HS-5 (cell line): ENCODE measurements at places on chromosomes 6 and 20.

GRCh38 chr6:91155129-91155785 is 568.4 kb upstream of the MAP3K7 start:
- DNase-seq: no peak

DNA sequence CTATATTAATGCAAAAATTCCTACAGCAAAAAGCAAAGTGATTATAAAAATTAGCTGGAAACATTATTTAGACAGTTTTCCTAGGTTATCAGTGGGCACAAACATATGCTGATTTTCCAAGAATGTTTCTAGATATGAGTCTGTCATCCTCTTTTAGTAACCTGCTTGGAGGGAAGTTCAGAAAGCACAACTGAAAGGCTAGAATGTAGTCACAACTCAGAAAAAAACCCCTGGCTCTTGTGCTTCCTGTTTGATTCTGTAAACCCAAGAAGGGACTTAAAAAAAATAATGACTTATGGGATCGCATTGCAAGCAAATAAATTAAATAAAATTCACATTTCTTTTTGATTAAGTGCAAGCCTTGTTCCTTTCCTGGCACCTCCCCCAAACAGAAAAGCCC is 708.4 kb upstream of the EPHA7 start:
- no peak for DNase-seq

DNA sequence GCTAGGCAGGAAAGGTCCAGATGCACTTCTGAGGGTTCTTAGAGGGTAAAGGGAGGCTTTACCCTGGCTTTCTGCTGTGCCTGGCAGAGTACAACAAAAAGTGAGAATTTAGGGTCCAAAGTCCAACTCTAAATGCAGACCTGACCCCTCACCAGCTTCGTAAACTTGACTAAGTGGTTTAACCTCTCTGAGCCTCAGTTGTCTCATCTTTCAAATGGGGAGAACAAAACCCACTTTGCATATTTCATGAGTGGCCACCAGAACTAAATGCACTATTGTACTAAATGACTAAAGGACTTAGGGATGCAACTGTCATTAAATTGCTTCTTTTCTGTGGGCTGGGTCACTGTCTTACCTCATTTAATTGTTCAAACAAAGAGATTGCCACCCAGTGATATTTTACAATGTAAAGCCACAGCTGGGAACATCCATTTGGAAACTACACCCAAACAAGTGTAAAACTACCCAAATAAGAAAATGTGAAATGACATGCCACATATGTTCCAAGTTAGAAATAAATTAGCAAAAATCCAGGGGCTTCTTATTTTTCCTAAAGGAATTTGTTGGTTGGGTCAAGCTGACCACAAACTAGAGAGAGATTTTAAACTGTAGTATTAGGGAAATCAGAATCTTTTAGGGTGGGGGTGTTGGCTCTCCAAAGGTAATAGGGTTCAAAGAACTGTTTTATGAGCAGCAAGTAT is 48.3 kb upstream of the RIN2 start:
- no peak for DNase-seq

GRCh38 chr20:58555078-58555765 is 40.0 kb upstream of the APCDD1L start:
- peak; percentile 91 for DNase-seq

DNA sequence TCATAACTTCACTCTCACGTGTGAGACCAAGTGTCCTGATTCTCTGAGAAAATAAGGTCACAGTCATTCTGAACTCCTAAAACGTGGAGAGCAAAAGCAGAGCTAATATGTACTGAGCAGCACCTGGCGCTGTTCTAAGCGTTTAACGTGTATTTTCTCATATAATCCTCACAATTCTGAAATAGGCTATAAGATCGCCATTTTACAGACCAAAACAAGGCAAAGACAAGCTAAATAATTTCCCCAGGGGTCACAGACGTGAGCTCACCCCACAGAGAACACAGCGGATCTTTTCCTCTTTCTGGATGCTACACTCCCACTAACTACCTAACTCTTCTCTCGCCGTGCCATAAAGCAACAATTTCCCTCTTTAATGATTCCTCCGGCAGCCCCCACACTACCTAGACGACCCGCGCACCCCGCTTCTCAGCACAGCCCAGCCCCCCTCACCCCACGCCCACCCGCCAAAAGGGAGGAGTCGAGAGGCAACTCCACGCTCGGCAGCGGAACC is 636 bp downstream of the SUPT3H start:
- DNase-seq: no peak

GRCh38 chr6:3290931-3291211 is 32.1 kb downstream of the PSMG4 start:
- DNase-seq: no peak

- DNase-seq: no peak
Observed at GRCh38 chr6:116397914-116398313, 27.2 kb downstream of the DSE start.

DNA sequence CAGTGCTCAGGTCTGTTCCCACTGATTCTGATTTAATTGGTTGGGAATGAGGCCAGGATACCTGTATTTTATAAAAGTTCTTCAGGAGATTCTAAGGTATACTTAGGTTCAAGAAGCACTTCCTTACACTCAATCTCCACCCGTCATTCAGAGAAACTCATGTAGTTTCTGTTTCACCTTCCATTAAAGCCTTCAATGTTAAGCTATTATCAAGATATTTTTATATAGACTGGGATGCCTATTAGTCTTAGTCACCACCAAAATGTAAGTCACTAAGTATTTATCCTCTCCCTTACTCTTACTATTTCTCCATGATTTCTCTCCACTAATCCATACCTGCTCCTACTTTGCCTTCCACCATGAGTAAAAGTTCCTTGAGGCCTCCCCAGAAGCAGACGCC is 38.1 kb upstream of the GCLC start:
- no peak for DNase-seq

GRCh38 chr6:107264357-107264840 is 149.1 kb upstream of the BEND3 start:
- no peak for DNase-seq

DNA sequence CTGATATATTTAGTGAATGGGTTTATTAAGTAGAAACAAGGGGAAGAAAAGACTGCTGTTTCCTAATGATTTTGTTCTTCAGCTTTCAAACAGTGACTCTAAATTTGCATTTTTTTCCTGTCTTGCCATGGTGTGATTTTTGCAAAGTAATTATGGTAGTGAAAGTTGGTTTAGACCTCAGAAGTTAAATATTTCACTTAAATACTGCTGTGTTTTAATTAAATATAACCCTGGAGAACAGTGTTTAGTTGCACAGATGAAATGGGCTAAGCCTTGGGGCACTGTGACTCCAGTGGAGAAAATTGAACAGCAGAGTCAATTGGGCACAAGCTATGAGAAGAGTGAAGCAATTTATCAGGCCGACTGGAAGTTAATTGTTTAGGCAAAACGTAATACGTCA is 111.1 kb upstream of the MCHR2 start:
- no peak for DNase-seq

GRCh38 chr20:51423290-51423667 is 119.2 kb downstream of the NFATC2 start:
- DNase-seq: no peak

DNA sequence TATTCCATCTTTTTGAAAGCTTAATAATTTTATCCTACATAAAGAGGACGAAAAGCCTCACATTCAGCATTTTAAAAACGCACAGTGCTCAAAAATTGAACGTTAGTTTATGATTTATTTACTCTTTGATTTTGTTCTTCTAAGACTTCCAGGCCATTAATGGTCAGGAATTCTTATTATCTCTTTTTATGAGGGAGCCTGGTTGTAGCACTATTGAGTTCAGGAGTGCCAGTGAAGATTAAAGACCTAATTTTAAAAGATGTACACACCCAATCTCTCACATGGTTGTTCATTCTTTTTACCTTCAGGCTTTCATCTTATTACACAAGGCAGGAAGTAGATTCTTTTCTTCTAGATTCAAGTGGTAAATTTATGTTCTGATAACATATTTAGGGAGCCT is 68.6 kb downstream of the HDDC2 start:
- no peak for DNase-seq

DNA sequence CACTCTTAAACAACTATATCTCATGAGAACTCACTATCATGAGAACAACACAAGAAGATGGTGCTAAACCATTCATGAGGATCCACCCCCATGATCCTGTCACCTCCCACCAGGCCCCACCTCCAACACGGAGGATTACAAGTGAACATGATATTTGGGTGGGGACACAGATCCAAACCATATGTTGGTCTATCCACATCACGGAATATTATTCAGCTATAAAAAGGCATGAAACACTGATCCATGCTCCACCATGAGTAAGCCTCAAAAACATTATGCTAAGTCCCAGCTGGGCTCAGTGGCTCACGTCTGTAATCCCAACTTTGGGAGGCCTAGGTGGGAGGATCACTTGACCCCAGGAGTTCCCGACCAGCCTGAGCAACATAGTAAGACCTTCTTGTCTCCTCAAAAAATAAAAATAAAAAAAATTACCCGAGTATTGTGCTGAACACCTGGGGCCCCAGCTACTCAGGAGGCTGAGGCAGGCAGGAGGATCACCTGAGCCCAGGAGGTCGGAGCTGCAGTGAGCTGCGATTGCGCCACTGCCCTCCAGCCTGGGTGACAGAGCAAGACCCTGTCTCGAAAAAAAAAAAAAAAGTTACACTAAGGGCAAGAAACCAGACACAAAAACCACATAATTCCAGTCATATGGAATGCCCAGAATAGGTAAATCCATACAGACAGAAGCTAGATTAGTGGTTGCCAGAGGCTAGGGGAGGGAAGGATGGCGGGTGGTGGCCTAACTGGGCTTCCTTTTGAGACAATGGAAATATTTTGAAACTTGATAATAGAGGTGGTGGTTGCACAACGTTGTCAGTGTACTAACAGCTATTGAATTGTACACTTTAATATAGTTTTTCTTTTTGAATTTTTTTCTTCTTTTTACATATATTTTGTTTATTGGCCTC is 43.1 kb downstream of the ZNF217 start:
- no peak for DNase-seq

DNA sequence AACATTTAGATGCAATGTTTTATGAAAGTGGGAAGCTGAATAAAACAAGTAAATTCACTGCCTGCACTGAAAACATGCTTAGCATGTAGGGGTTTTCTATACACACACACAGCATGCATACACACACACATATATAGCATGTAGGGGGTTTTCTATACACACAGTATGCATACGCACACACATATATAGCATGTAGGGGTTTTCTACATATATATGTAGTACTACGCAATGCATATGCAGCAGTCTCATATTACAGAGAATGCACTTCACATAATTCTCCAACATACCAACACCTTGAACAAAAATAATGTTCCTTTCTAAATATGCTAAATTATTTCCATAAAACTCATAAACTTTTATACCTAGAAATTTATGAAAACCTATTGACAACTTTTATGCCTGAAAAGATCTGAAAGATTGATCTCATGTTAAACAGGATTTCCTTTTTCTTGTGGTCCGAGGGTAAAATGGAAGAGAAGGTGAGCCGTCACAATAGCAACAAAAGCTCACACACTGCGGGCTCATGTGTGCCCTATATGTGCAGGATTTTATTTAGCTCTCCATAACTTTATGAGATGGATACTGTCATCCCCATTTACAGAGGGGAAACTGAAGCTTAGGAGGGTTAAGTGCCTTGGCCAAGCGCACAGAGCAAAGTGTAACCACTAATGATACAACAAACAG is 81.9 kb upstream of the TULP1 start:
- DNase-seq: no peak

DNA sequence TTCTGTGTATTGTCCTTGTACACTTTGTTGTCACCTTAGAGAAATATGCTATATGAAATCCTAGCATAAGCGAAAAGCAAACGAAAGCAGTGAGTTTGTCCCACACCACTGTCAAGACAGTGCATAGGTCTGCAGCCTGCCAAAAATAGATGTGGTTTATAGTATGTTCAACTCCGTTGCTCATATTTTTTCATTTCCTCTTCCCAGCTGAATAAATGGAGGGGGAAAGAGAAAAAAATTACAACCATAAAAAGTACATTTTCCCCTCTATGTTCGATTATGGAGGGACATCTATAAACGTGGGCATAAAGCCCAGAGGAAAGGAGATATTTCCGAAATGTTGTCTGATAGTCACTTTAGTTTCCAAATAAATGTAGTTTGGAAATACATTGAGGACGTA is 25.8 kb downstream of the PRL start:
- no peak for DNase-seq

- DNase-seq: no peak
Observed at GRCh38 chr6:155121699-155122098, 126.6 kb downstream of the TIAM2 start.

- DNase-seq: no peak
Observed at GRCh38 chr20:58161192-58161591, 67.3 kb downstream of the ANKRD60 start.

DNA sequence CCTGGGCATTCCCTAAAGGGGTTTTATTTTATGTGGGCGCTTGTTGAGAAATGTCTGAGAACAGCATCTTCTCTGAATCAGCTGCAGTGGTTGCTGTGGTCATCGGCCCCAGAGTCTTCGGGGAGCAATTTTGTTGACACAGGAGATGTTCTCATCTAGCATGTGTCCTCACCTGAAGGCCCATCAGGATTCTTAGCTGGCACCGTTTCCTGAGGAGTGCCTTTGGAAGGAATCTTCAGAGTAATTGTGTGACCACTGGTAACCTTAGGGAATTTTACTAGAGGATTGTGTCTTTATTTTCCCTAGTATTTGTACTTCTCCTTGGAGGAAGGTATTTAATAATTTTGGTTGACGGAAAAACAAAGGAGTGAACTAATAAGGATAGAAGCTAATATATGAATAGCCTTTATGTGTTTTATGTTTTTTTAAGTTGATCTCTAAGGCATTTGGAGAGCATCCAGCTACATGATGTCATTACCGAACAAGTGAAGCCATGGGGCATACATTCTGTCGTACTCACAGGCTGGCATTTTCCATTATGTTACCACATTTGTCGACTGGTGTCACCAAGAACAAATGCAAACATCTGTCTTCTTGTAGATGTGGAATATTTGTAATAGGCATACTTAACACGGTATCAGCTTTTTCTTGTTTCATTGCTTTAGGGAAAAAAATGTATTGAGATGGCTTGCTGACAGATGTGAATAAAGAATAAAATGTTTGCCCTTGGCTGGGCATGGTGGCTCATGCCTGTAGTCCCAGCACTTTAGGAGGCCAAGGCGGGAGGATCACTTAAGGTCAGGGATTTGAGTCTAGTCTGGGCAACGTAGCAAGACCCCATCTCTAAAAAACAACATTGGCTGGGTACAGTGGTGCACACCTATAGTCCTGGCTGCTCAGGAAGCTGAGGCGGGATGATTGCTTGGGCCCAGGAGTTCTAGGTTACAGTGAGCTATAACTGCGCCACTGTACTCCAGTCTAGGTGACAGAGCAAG is 41.9 kb downstream of the TULP4 start:
- DNase-seq: no peak

- DNase-seq: no peak
Observed at GRCh38 chr20:23143098-23143497, 57.0 kb upstream of the CD93 start.

GRCh38 chr20:20946122-20946759 is 159.9 kb downstream of the LINC00237 start:
- no peak for DNase-seq
